NCI-H1930 (cell line): ENCODE measurements at places on chromosomes 16 and 17.
A peak's percentile ranks its signal among the peaks of the same experiment; 100 is the strongest.

DNA sequence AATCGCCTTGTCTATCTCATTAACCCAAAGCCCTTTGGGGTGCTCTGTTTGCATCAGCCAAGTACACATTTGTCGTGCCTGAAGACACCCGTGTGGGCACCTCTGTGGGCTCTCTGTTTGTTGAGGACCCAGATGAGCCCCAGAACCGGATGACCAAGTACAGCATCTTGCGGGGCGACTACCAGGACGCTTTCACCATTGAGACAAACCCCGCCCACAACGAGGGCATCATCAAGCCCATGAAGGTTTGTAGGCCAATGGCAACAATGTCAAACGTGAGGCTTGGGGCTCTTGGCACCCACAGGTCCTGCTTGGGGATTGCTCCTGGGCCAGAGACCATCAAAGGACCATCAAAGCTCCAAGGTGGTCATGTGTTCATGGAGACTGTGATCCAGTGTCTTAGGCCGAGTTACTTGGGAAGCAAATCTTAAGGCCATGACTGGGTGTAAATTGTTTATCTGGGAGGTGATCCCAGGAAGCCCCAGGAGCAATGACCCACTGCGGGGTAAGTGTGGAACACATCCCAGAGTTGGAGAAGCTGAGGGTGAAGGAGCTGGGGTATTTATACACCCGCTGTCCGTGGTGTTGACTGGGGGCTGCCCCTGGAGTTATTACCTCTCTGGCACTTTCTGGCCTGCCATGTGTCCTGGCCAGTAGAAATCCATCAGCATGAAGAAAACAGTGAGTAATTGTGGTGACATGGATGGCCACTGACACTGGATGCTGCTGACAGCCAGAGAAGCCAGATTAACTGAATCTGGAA lies 24.0 kb downstream of the CDH5 start:
- no peak for DNase-seq

DNA sequence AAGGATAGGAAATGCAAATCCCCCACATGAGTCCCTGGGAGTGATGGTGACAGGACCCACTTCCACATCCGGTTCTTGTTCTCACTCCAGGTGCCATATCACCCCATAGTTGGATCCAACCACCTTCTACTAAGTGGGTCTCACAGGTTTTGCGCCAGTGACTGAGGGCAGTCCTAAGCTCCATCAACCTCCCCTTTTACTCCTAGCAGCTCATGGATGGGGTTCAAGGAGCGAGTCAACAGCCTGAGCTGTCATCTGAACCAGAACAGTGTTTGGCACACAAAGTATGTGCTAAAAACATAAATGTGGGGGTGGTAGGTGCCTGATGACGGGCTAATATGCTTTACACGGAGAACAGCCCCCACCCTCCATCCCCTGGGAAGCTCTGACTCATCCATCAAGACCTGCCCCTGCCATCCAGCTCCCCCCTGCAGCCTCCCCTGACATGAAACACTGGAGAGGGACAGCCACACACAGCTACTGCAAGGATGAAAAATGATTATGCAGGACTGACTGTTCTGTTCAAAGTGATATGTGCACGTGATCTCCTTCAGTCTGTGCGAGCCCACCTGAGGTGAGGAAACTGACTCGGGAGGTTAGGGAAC lies 143.2 kb upstream of the CDH5 start:
- DNase-seq, result no peak

- no peak for DNase-seq
Measured at GRCh38 chr16:2719328-2720063, 528 bp downstream of the PRSS27 start.

DNA sequence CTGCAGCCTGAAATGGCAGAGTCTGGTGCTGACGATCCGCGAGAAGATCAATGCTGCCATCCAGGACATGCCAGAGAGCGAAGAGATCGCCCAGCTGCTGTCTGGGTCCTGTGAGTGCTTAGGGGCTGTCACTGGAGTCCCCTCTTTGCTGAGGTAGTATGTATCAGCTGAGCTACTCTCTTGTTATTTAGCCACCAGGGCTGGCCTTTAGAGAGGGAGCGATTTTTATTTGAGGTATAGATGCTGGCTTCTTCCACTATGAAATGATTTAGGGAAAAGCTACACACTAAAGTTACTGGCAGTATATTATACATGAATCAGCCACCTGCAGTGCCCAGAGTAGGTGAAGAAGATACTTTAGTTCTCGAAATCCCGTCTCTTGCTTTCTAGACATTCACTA lies 2.6 kb downstream of the CDK5RAP3 start:
- DNase-seq, result no peak

GRCh38 chr16:88274847-88275246 lies 107.9 kb upstream of the ZNF469 start:
- no peak for DNase-seq

DNA sequence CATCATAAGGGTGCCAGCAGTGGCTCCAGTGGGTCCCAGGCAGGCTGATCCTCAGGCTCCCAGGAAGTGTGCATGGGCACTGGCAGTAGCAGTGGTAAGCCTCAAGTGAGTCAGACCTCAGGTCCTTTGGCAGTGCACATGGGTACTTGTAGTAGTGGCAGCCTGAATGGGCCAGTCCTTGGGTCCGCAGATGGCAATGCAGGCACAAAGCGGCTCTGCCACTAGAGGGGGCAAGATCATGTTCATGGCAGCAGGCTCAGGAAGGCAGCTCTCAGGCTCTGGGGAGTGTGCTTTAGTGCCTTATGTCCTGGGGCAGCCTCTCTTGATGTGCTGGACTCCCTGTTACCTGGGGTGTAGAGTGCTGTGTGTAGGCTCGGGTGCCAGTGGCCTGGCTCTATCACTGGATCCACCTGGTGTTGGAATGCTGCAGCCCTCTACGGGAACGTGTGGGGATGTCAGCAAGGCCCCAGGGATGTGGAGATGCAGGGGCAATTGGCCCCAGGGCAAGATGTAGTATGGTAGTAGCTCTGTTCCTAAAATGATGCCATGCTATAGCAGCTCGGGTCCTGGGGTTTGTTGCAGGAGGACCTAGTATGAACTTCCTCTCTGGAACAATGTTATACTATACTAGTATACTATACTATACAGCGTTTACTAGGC lies 11.0 kb downstream of the ACSM3 start:
- DNase-seq, result no peak

- DNase-seq, result no peak
Measured at GRCh38 chr17:31830971-31831858, 27.8 kb downstream of the COPRS start.

GRCh38 chr17:51159604-51160003 lies 6.2 kb downstream of the NME1 start:
- no peak for DNase-seq

DNA sequence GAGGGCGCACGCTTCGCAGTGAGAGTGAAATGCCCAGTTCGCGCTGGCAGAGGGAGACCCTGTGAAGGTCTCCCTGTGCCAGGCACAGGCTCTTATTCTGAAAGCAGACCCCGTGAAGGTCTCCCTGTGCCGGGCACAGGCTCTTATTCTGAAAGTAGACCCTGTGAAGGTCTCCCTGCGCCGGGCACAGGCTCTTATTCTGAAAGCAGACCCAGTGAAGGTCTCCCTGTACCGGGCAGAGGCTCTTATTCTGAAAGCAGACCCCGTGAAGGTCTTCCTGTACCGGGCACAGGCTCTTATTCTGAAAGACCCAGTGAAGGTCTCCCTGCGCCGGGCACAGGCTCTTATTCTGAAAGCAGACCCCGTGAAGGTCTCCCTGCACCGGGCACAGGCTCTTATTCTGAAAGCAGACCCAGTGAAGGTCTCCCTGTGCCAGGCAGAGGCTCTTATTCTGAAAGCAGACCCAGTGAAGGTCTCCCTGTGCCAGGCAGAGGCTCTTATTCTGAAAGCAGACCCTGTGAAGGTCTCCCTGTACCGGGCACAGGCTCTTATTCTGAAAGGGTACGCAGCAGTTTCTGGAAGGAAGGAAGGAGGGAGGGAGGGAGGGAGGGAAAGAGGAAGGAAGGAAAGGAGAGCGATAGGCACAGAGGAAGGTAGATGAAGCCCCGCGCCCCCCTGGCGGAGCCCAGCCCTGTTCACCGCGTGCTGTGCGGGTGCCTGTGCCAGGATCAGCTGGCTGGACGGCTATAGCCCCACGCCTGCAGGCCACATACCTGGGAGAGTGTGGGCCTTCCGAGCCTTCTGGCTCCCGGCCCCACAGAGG lies 55.3 kb downstream of the WDR45B start:
- DNase-seq, result no peak

DNA sequence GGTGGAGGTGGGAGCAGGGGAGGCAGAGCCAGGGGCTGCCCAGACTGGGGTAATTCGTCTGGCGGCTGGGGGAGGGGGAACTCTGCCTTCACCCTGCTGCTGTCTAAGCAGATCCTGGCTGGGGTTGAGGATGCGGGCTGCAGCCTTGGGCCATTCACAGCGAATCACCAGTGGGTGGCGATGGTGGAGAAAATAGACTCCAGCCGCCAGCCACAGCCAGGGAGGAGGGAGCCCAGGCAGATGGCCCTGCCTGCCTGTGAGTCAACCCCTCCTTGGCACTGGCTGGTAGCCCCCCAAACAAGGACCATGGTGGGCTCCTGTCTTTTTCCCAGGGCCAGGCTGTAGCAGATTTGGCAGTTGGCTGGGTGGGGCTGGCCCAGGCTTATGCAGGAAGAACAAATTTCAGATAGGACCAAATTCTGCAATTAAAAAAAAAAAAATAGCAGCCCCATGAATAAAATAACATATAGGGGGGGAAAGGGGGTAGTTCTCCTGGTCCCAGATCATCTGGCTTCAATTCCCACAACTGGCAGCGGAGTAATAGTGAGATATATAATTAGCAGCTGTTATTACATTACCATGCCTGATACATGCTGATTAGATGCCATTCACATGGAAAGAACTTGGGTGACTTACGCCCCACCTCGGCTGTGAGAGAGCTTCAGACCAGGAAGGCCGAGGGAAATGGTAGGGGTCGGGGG lies 41.5 kb upstream of the CDH5 start:
- peak; percentile 20 for DNase-seq

- DNase-seq, result no peak
Measured at GRCh38 chr17:56125830-56126819, 27.1 kb upstream of the ANKFN1 start.

DNA sequence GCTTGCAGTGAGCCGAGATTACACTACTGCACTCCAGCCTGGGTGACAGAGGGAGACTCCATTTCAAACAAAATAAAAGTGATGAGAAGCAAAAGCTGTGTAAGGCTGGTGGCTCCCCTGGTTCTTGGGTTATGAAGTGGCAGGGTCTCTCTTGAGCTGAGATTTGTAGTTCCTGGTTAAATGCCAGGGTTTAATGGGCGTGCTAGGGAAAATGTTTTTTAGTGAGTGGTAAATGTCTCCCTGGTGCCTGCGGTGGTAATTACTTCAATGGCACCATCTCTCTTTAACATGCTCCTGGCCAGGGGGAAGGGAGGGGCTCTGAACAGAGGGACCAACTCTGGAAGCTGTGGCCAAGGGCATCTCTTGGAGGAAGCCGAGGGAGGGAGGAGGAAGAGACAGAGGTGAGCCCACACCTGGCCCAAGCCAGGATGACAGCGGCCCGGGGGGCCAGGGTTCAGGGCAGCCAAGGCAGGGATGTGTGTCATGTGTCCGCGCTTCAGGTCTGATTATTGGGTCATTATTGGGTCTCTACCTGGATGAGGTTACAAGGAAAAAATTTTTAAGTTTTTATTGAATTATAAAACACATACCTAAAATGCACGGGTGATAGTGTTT lies 17.8 kb upstream of the RPL38 start:
- DNase-seq, result no peak

DNA sequence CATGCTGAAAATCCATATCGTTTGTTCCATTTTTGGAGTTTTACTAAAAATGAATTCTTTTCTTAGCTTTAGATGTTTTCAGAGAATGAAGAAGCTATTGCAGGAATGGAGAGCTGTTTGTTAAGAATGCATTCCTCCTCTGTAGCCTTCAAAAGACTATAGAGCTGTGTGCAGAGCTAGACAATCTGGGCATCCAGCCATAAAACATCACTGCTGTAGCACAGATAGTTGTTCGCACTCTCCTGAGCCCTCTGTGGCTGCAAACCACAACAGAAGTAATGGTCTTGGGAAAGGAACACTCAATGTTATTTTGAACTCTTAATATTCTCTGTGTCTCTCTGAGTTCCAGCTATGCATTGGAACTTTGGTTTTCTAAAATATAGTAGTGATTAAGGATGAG lies 4.9 kb downstream of the TNRC6C start:
- DNase-seq, result no peak

DNA sequence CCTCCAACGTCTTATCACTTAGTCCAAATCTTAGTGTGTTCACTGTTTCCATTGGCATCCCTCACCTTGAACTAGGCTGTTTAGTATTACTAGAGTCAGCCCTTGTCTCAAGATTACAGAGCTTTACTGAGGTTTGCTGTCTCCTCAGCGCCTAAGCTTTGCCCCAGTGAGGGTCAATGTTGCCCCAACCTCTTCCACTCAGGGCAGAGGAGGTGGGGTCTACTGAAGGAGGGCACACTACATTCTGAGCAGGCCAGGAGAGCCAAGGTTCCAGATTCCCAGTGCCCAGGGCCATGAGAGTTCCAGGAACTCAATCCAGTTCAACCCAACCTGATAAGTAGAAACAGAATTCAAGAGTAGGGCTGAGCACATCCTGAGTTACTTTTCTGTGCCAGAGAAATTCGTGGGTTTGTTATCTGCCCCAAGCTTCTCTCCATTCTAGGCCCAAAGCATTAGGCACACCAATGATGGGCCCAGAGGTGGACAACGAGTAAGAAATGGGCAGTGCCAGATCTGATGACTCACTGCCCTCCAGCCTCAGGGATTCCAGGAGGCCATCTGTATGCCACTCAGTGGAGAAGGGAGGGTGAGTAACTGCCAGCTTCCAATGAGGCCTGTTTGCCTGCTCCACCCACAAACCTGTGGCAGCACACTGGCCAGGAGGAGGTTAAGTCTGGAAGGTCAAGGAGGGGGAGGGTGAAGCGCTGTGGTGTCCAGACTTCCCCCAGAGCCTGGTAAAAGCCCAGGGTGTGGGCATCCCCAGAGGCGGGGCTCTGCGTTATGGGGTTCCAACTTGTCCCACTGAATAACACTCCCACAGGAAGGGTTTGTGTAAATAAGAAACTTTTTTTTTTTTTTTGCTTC lies 8.2 kb downstream of the TUBG2 start:
- no peak for DNase-seq

DNA sequence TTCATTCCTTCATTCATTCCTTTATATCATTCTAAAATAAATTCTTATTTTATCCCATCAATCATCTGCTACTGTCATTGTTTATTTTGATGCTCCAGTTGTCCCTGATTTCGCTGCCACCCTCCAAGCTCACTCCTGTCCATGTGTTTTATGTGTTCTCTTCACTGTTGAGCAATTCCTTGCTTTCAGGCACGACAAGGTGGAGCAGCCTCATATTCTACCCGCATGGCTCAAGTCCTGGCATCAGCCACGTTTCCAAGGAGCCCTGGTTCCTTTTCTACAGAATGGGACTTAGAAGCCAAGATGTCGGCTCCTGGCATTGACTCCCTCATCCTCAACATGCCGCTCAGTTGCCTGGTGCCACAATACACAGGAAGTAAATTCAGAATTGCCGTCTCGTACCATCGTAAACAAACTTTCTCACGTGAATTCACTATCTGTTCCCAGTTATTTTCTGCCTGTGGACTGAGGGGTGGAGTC lies 139.0 kb downstream of the RPTOR start:
- no peak for DNase-seq

GRCh38 chr17:69059458-69060175 lies 1.1 kb downstream of the ABCA9 start:
- no peak for DNase-seq

- no peak for DNase-seq
Measured at GRCh38 chr16:64437706-64438324, 684.0 kb downstream of the CDH11 start.
